T-helper 22 cell (primary cell): ENCODE measurements at places on chromosomes 16 and 17.

DNA sequence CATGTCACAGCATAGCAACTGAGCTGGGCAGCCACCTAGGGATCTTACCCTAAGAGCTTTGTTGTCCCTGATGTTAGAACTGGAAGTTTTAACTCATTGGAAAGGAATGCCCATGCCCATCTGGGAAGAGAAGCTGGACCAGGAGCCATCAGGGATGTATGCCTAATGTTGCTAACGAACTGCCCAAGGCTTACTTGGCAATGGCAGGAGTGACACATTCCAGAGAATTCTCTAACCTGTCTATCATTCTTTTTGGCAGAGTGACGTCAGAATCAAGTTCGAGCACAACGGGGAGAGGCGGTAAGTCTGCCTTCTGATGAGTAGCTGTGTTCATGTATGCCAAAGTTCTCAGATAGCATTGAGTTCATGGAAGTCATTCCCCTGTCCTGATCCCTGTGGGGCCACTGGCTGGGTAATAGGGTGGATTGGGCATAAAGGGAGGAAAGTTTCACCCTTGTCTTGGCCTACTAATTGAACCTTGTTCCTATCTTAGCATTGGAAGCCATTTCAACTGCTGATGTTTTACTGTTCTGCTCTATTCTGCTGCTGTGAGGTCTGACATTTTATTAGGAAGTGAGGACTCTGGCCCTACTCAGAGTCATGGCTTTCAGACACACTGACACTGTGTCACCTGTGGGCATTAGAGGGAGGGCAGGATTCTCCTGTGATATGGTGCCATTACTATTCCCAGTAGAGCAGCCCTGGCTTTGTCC is 23.7 kb downstream of the MAP3K3 start:
- DNase-seq: no peak

- DNase-seq: no peak
These were observed 1.1 kb upstream of the RHBDL1 start for GRCh38 chr16:674214-674881.

GRCh38 chr17:16969931-16970906 is 1.7 kb downstream of the TNFRSF13B start:
- DNase-seq: no peak

DNA sequence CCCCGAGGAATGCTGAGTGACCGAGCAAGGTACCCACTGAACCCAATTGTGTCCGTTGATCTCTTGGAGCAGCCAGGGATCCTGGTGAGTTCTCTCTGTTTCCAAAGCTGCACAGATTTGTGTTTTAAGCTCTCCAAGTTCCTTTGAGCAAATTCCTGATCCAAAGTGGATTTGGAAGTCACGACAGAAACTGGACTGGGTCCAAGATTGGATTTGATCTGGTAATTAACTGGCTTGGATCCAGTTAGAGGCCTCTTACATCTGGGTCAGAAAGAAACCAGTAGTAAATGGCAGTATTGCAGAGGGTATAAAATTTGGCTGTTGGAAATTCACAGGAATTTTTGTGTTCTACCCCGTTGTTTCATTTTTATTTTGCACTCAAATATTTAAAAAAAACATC is 119.5 kb downstream of the PMP22 start:
- DNase-seq: no peak

- DNase-seq: no peak
These were observed 17.8 kb downstream of the USP31 start for GRCh38 chr16:23131436-23131835.

DNA sequence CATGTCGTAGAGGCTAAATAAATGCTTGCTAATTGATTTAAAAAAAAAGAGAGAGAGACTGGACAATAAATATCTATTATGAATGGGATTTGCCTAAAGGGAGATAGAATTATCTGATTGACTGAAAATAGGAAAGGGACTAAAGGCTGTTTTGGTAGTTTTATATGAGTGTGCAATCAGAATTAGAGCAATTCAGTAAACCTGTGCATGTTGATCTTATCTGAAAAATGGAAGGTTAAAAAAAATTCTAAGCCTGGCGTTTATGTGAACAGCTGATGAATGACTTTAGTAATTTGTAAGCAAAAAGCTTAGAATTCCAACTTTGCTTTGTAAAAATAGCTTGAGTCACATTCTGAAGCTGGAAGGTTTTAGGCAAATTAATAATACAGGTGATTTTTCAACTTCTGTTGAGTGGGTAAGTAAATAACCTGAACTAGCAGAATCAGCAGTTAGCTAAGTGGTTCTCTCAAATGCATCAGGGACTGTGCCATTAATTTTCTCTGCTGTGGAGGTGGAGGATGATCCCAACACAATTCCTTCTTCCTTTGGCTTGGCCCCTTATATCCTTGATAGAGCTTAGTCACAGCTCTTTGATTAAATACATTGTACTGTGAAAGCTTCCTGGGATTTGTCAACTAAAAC is 254.4 kb downstream of the PHKB start:
- DNase-seq: no peak

- DNase-seq: peak; percentile 57
These were observed at the start of gene AMFR for GRCh38 chr16:56425439-56425832. TSS of gene AMFR (minus strand) at chr16:56425545. CDS start at chr16:56425327, 218 bp downstream.

GRCh38 chr17:57465610-57466009 is 209.3 kb downstream of the MSI2 start:
- DNase-seq: no peak

- DNase-seq: no peak
These were observed 151.0 kb upstream of the RBL2 start for GRCh38 chr16:53282975-53283946.

DNA sequence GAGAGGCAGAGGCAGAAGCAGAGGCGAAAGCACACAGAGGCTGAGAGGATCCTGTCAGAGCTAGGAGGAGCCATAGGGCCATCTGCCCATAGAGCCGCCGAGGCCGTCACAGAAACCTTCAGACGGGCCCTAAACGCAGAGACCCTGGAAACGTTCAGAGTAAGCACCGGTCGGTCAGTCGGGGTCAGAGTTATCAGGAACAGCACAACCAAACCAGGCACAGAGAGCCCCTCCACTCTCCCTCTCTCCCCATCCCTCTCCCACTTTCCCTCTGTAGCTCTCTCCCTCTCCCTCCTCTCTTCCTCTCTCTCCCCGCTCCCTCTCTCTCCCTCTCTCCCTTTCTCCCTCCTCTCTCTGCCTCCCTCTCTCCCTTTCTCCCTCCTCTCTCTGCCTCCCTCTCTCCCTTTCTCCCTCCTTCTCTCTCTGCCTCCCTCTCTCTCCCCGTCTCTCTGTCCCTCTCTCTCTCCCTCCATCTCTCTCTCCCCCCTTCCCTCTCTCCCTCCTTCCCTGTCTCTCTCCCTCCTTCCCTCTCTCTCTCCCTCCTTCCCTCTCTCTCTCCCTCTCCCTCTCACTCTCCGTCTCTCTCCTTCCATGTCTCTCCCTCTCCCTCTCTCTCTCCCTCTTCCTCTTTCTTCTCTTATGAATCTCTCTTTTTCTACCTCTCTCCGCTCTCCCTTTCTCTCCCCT is 138.9 kb downstream of the C16orf95 start:
- no peak for DNase-seq

DNA sequence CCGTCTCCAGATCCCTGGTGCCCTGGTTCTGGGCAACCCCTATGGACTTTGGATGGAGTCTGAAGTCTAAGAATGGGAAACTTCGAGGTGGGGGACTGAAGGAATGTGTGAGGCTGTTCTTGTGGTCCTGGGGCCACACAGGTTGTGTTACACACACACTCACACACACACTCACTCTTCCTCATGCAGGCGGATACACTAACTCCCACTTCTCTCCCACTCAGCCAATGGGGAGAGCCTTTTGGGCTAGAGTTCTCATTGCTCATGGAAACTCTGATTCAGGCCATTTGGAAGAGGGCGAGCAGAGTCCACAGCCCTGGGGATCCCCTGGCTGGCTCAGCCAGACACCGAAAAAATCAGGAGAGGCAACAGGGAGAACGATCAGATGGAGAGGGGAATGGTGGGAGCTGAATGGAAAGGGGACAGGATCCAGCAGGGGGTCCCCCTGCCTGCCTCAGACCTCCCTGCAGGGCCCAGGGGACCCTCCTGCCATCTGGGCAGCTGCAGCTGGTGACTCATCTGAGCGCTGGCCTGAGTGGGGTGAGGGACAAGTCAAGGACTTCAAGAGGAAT is 9.1 kb downstream of the IGFBP4 start:
- DNase-seq: no peak
